AG08395 (cell line): ENCODE measurements at places on chromosomes 4 and X.

DNA sequence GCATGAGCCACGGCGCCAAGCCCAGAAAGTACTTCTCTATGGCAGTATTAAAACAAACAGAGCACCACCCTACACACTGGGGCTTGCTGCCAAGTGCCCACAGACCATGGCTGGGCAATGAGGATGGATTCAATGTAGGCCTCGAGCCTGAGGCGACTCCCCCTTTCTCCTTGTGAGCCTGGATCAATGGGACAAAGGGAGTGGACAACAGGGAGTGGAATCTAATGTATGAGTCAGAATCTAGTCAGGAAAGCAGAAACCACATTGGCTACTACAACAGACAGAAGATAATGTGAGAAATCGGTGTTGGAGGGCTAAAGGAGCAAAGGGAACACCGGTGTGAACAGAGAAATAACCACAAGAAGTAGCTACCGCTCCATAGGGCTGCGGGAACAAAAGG lies 37.7 kb upstream of the OCIAD2 start:
- DNase-seq: no peak

GRCh38 chrX:33138677-33139249 lies 72.6 kb downstream of the DMD start:
- no peak for DNase-seq

GRCh38 chr4:38122060-38122459 lies 161.9 kb downstream of the PTTG2 start:
- DNase-seq: no peak

DNA sequence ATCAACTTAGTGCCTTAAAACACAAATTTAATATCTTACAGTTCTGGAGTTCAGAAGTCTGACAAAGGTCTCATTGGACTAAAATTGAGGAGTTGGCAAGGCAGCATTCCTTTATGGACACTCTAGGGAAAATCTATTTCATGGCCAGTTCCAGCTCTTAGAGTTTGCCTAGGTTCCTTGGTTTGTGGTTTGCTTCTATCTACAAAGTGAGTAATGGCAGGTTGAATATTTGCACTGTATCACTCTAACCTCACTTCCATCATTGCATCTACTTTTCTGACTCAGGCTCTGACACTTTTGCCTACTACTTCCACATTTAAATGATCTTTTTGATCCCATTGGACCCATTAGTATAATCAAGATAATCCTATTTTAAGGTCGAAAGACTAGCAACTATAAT lies 64.7 kb upstream of the PCDH10 start:
- DNase-seq: no peak

DNA sequence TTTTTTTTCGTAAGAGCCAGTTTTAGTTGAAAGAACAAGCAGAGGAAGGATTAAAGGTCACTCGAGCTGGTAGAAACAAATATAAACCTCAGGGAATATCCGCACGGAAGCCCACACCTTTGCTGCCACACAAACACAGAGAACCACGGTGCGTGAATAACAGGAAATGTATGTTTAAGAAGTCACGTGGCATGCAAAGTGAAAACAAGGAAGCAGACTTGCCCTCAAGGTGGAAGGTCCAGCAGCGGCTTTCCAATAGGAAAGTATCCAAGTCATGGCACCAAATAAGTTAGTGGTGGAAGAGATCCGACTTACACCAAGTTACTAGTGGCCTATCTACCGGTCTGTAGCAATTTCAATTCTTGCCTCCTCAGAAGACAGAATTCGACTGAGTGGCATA lies 215.5 kb downstream of the HHIP start:
- DNase-seq: no peak

DNA sequence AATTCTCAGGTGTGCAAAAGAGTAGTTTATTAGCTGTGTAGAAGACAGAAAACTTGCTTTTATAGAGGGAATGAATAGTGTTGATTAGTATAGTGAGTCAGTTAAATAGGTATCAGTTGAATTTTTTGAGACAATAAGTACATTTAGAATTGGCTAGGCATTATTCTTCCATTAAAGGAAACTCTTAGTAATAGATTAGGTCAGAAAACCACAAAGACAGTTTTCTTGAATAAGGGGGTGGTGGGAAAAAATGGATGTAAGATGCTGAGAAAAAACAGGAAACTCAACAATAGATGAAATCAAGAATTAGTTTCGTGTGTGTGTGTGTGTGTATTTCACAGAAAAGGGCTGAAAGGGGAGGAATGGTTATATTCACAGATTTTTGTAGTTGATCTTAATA lies 16.8 kb downstream of the CD38 start:
- no peak for DNase-seq
